ENCODE measurements at places on chromosomes 12 and 14.

- no peak for DNase-seq
These were observed 3.1 kb upstream of the ANKRD33 start for GRCh38 chr12:51884676-51885229.

DNA sequence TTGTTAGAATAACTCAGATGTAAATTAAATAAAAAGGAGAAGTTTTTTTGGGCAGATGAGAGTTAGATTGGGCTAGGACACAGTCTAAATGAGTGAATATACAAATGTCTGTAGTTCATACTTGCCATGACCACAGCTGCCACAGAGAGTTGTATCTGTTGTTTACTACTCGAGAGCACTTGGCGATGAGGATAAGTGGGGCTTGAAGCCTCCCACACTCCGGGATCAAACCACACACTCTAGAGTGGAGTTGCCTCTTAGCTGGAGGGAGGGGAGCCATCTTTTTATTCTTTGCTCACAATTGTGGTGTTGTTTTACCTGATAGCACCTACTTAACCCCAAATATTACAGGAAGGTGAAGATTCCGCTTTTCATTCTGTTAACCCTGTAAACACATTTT lies 27.5 kb downstream of the BEST3 start:
- no peak for DNase-seq

- DNase-seq = no peak
These were observed 344.6 kb downstream of the C12orf75 start for GRCh38 chr12:105674871-105675699.

DNA sequence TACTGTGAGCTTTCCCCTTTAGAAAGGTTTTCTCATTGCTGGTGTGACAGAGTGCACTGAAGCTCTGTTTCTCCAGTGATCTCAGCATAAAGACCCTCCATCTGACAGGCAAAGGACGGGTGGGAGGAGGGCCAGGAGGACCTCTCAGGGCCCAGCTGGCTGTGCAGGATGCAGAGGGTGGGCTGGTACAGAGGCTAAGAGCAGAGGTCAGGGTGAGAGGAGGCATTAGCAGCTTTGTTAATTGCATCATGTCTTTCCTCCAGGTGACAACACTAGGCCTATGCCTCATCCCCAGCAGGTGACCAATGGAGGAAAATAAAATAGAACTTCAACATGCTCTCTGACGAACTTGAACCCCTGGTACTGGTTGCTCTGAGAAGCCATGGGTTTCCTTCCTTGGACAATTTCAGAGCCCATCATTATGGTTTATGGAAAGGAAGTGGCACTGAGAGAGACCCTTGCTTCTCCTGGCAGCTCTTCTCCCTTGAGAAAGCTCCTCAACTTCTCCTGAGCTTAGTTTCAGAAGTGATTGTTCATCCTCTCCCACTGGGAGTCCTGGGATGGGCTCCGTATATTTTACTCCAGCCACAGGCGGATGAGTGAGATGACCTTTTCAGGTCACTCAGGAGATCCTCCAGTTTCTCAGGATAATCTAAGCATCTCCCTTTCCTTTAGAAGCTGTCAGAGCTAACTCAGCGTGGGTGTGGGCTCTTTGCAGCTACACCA lies 45.8 kb upstream of the ATP23 start:
- DNase-seq = no peak

GRCh38 chr12:5473076-5473782 lies 41.3 kb downstream of the NTF3 start:
- DNase-seq = no peak

GRCh38 chr12:66694666-66695613 lies 16.1 kb upstream of the GRIP1 start:
- DNase-seq = no peak

DNA sequence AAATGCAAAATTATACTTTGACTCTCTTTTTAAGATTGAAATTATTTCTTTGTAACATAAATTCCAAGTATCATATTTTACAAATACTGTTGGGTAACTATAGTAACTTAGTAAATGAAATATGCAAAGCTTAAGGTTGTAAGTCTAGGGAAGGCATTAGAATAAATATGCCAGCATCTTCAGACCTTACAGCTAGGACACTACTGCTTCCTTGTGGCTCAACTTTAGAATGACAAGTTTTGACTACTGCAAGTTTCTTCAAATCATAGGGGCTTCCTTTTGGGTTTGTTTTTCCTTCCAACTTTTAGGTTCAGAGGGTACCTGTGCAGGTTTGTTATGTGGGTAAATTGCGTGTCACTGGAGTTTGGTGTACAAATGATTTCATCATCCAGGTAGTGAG lies 17.7 kb upstream of the ANP32D start:
- DNase-seq = no peak

DNA sequence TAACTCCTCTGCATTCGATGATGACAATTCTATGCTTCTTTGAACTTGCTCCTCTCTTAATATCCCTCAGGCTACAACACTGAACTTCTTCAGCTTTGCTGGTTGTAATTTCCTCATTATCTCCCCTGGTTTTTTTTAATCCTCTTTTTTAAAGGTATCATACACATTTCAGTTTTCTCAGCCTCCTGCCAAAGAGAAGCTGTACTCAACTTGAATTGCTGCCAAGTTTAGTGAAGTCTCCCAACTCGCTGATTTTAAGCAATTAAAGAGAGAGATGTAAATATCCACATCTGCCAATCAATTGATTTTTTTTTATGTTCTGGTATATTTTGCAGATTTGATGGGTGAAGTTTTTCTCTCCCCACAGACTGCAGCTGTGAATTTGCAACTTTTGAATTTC lies 817.8 kb downstream of the GALC start:
- no peak for DNase-seq

DNA sequence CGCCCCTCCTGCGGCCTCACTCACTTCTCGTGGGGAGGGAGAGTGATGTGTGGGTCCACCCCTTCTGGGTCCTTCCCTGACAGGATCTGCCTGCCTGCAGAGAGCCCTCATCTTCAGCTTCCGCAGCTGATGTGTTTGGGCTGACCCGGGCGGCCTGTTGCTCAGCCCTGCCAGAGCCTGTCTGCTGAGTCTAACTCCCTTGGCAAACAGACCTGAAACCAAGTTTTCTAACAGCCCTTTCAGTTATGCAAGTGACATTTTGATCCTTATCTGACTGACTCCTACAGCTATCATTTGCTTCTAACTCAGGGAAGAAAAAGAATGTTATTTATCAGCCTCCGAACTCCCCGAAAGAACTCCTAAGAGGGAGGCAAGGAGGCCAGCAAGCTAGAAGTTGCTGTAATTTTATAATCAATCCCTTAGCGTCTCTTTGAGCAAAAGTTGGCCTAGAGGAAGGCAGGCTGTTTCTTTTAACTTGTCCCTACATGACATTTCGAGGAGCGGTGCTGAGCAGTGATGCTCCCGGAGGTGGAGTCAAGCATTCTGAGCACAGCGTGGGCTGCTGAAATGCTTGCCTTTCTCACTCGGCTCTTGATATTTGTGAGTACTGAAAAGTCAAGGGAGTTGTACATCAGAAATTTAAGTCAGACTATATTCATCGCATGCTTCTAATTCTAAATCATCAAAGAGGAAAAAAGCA lies 31.5 kb upstream of the CACNA2D4 start:
- DNase-seq = no peak

- no peak for DNase-seq
These were observed 17.8 kb downstream of the PPHLN1 start for GRCh38 chr12:42343721-42344120.

- no peak for DNase-seq
These were observed 62.1 kb upstream of the PLEKHG7 start for GRCh38 chr12:92640691-92641090.

- no peak for DNase-seq
These were observed 5.7 kb downstream of the DENND5B start for GRCh38 chr12:31585271-31585670.

GRCh38 chr14:26525085-26525484 lies 72.7 kb downstream of the NOVA1 start:
- no peak for DNase-seq

GRCh38 chr12:60123557-60123956 lies 527.7 kb downstream of the SLC16A7 start:
- no peak for DNase-seq

DNA sequence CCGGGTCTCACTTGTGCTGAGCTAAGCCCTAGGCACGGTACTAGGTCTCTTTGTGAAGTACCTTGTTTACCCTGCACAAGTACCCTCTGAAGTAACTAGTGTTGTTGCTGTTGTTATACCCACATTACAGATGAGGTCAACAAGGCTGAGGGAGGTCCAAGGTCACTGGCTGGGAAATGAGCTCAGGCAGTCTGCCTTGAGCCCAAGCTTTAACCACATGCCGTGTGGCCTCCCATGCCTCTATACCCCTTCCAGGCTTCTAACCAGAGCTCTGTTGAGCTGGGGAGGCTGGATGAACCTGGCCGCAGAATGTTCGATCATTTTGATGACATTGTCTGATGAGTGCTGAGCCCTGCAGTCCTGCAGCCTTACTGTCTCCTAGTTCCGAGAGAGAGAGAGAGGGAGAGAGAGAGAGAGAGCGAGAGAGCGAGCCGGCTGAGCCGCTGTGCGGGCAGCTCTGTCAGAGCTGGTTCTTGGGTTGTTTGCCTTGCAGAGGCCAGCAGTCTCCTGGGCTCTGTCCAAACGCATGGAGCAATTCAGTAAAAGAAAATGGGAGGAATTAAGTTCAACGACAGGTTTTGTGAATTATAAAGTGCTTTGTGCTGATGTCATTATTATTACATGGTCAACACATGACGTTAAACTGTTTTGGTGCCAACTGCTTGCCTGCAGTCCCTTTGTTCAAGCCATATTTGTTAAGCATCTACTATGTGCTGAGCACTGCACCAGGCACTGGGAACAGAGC lies 13.1 kb downstream of the JDP2 start:
- no peak for DNase-seq

GRCh38 chr12:30440826-30441602 lies 254.7 kb downstream of the IPO8 start:
- DNase-seq = no peak

DNA sequence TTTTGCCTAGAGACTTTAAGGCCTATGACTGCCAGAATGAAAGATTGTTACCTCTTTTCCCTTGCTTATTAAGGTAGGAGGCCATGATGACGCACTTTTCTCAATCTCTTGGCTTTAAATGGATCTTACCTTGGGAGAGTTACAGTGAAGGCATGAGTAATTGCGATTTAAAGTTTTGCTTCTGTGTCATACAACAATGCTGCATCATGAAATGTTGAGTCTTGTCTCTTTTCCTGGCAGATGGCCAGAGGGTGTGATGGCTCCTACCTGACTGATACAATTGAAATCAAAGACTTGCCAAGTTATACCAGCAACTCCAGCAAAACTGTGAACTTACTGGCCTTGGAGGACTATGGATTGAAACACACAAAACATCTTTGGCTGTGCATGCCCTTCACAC lies 17.2 kb upstream of the LRRK2 start:
- DNase-seq = no peak

DNA sequence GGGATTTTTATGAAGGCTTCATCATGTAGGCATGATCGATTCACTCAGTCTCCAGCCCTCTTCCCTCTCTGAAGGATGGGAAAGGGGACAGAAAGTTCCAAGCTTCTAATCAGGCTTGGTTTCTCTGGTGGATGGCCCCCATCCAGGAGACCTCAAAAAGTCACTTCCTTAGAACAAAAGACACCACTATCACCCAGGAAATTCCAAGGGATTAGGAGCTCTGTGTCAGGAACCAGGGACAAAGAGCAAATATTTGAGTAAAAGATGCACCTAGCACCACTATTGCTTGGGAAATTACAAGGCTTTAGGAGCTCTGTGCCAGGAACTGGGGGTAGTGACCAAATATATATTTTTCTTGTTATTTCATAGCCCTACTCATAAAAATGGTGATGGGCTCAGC lies 33.6 kb upstream of the TMX1 start:
- no peak for DNase-seq

DNA sequence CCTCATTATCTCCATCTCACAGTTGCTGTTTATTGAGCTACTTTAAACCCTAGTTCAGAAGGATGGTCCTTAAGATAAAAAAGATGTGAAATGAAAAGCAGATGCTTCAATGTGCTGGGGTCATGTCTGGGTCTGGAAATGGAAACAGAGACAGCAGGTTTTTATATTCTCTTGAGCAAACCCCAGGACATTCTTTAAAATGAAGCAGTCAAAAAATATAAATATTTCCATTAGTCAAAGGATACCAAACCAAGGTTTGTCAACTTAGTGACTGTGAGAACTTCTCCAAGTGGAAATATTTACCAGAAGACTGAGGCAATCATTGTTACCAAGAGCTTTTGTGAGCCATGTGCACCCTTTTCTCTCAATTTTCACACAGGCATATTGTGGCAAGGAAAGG lies 102.5 kb upstream of the DIO2 start:
- no peak for DNase-seq

GRCh38 chr12:127401005-127401404 lies 866.0 kb upstream of the TMEM132C start:
- no peak for DNase-seq
